COR-L47 (cell line): ENCODE measurements at places on chromosomes 2 and 18.
A peak's percentile ranks its signal among the peaks of the same experiment; 100 is the strongest.

GRCh38 chr2:227404585-227405271, 17.0 kb upstream of the SCYGR1 start:
- DNase-seq: no peak

DNA sequence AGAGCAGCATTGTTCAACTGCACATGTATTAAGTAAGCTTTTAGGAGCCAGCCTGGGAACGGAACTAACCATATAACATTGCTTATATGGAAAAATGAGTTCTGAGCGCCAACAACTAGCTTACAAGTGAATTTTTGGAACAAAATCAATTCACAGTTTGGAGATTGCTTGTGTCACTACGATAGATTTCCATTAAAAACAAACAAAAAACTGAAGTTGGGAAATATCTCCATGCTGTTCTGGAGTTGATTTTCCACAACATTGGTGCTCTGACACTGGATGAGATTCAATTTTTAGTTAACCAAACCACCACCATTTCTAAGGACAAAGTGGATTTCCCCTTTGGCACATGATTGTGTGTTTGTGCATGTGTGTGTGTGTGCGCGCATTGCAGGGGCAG, 56.9 kb upstream of the ZNF397 start:
- no peak for DNase-seq

- peak; percentile 56 for DNase-seq
Measured at GRCh38 chr2:155377266-155377680, 678.8 kb downstream of the KCNJ3 start.

DNA sequence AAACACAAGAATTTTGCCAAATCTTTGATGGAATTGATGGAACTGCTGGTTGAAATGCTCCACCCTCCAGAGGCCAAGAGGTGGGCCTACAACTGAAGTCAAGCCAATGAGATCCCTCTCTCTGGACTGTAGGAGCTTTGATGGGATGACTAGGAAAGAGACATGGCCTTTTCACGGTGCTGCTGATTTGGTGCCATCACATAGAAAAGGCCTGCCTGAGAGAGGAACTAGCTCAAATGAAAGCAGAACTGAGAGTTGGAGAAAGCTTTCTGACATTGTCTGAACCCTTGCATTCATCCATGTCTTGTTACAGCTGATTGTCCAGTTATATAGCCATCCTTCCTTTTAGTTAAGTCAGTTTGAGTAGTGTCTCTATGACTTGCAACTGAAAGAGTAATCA, 283.8 kb upstream of the LYPD1 start:
- no peak for DNase-seq

DNA sequence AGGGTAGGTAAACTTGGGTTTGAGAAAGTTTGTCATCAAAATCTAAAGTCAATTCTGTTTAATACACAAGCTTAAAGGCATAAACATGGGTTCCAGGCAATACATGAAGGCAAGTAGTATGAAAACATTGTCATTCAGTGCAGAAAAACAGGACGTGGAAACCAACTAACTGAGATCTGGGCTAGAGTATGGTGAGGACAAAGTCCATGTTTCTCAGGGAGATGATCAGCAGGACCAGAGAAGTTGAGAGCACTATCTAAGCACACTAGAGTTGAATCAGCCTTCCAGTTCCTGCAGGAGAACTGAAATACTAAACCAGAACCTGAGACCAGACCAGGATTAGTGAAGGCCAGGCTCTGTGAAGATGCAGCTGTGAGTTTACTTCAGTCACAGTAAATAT, 302.8 kb upstream of the CRIM1 start:
- DNase-seq: no peak

DNA sequence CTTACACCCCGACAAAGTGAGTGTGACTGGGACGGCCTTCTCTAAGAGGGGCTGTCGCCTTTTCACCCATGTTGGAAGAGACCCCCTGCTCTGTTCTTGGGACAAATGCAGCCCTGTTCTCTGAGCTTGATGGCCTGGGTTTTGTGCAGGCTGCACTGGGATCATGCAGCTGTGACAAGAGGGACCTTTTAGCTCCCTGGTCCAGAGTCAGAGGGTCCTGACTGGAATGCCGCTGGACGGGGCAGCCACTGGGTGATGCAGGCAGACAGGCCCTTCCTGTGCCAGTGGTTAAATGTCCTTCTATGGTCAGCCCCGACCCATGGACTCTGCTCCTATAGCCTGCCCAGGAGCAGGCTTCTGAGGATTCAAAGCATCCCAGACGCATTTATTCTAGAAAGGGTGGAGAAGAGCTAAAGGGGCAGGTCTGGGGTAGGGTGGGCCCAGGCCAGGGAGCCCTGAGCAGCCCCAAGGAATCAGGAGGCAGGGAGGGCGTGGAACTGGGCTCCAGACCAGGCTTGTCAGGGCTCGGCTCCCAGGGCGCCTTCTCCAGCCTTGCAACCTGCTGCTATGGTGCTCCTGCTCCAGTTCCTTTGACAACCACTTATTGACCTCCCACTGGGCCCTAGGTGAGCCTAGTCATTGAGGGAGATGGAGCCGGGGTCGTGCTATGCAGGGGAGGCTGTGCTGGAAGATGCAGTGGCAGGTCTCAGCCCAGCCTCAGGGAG, 277.9 kb upstream of the HS6ST1 start:
- DNase-seq: no peak

DNA sequence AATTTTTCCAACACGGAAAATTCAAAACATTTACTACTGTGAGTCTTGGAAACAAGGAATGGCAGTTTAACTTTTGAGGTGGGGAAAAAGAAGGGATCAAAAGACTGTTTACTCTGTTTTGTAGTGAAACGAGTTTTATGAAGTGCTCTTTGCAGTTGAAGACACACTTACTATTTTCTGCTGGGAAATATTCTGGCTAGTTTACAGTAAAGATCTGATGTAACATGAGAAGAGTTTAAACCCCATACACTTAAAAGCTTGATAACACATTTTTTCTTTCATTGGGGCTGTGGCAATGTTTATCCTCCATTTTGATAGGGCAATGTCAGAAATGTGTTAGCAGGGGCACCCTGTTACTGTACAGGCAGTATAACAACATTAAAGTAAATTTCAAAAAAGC, 124.9 kb upstream of the SMAD7 start:
- no peak for DNase-seq

GRCh38 chr2:46815121-46815802, 100.3 kb downstream of the MCFD2 start:
- DNase-seq: no peak

DNA sequence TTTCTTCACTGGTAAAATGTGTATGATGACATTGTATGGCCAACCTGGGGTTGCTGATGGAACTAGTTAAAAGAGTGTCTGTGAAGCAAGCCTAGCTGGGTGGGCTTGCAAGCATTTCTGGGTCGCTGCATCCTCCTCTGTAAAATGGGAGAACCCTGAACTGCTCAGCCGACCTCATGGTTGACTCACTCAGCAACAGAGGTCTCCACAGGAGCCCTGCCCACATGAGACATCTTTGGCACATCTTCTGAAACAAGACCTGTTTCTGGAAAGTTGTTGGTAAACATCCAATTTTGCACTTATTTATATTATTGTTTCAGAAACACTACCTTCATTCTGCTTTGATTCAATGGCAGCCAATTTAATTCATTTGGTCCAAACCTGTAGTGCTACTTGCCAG, 52.6 kb downstream of the BCL11A start:
- no peak for DNase-seq

GRCh38 chr2:423479-423878, 135.6 kb upstream of the ALKAL2 start:
- DNase-seq: no peak

DNA sequence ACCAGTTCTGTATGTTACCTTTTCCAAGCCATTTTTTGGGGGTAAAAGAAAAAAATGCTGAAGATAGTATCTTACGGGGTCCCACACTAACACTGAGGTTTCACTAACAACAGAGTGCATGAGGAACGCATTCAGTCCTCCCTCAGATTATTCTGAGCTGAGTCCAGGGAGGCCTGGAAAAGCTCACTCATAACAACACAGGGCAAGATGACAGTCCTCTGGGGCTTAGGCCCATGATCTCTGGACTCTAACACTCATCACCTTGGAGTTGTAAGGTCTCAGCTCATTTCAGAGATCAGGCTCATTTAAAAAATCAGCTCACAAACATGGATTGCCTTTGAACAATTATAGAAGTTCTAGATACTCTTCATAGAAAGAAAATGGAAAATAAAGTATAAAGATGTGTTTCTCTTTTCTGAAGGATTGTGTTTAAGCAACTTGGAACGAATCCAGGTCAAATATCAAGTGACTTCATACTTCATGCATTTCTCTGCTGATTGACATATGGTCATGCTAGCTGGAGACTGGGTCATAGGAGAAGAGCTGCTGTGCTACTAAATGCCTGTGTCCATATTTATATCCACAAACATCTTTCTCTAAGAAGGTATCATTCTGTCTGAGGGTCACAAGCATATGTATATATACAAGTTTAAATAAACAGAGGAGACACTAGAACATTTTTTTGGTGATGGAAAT, 265.8 kb downstream of the ALK start:
- no peak for DNase-seq

DNA sequence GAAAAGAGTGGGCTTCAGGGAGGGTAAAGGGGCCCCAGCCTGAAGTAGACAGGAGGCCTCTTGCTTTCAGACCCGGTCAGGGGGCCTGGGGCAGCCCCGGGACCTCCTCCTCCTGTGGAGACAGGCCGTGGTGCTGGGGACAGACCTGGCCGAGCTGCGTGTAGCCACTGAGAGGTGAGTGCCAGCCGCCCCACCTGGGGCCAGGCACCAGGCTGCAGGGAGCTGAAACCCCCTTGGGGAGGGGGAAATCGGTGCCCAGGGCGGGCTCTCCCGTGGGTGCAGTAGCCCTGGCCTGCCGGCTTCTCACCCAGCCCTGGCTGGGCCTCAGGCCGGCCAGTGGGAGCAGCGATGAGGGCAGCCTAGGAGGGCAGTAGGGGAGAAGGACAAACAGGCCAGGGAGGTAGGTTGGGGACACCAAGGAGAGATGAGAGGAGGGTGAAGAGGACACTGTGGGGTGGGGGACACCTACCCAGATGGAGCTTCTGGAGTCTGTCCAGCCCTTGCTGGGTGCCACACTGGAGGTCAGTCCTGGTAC, 24.0 kb downstream of the CROCC2 start:
- no peak for DNase-seq

DNA sequence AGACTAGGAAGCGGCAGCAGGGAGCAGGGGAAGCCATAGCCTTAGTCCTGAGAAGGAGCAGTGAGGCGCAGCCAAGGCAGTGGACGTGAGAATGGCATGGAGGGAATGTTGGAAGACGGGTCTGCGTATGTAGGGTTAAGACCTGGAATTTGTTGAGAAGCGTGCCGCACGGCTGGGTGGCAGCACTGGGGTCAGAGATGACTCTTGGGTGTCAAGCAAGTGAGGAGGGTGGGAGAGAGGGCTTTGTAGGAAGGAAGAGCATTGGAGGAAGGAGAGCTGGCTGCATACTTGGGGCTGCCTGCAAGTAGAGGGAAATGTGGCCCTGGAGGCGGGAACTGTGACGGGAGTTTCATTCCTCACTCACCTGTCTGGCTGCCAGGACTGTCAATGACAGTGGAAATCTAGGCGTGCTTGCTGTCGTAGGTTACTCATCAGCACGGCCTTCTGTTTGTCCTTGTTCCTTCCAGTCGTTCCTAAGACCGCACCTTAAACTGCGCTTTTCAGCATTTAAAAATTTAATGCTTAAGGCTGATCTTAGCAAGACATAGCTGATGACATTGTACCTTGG, 108.0 kb downstream of the ITGB1BP1 start:
- no peak for DNase-seq

DNA sequence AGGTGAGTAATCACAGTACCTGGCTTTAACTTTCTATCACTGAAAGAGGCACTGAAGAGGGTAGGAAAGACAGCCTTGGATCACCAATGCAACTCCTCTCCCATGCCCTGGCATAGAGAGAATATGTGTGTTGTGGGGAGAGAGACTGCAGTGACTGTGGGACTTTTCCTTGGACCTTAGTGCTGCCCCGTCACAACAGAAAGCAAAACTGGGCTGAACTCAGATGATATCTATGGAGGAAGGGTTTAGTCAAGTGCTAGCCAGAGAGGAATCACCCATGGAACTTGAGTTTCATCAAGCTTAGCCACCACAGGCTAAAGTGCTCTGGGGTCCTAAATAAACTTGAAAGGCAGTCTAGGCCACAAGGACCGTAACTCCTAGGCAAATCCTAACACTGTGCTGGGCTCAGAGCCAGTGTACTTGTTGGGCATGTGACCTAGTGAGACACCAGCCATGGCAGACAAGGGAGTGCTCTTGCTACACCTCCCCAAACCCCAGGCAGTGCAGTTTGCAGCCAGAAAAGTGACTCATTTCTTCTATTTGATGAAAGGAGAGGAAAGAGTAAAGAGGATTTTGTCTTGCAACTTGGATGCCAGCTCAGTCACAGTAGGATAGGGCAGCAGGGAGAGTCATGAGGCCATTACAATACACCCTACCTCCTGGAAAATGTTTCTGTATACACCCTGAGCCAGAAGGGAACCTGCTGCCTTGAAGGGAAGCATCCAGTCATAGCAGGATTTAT, 105.8 kb upstream of the SPOPL start:
- DNase-seq: no peak

GRCh38 chr18:21599585-21600525, 649 bp downstream of the ESCO1 start:
- DNase-seq: peak; percentile 78

DNA sequence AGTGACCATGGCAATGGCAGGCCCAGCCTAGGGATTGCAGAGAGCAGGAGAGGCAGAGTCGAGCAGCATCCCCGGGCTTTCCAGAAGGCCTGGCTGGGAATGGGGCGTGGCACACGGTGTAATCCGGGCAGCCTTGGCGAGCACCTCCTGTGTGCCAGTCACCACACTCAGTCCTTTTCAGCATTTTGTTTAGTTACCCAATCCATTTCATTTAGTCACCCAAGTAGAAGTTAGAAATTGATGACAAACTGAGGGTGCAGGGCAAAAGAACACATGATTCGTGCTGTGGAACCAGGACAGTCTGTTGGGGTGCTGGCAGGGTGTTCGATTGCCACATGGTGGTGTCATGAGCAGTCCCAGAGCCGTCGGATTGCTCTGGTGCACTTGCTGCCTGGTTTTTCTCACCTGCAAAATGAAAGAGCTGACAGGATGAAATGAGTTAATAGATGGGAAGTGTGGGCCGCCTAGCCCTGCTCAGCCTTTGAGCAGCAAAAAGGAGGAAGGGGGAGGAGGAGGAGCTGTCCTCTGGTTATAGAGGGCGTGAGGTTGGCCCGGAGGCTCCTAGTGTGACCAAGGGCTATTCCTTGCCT, 299.4 kb downstream of the AGAP1 start:
- DNase-seq: no peak

GRCh38 chr2:210262036-210262435, 36.8 kb upstream of the ACADL start:
- DNase-seq: no peak

DNA sequence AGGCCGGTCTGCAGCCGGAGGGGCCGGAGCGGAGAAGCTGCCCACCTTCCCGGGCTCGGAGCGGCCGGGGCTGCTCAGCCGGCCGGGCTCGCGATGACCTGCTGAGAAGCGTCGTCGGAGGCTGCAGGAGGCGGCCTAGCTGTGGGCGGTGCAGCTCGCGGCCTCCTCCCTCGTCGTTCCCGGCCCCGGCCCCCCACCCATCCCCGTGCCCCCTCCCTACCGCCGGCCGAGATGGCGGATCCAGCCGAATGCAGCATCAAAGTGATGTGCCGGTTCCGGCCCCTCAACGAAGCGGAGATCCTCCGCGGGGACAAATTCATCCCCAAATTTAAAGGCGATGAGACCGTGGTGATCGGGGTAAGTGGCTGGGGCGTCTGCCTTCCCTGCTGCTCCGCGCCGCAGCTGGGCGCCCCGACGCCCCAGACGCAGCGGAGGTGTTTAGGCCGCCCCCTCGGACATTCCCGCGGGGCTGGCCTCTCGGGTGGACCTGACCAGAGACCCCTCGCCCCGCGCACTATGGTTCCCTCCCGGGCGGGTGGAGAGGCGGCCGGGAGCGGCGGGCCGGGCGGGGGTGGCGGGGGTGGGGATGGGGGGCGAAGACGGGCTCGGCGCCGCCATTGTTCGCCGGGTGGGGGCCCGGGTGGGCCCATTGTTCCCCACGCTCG, 492 bp downstream of the KIF5C start:
- DNase-seq: peak; percentile 59
